Eye (tissue), 1 donor: ENCODE measurements at places on chromosomes 1 and 21.
A peak's percentile ranks its signal among the peaks of the same experiment; 100 is the strongest.

- no peak for DNase-seq
Observed at GRCh38 chr1:31013187-31013864, 52.2 kb downstream of the PUM1 start.

DNA sequence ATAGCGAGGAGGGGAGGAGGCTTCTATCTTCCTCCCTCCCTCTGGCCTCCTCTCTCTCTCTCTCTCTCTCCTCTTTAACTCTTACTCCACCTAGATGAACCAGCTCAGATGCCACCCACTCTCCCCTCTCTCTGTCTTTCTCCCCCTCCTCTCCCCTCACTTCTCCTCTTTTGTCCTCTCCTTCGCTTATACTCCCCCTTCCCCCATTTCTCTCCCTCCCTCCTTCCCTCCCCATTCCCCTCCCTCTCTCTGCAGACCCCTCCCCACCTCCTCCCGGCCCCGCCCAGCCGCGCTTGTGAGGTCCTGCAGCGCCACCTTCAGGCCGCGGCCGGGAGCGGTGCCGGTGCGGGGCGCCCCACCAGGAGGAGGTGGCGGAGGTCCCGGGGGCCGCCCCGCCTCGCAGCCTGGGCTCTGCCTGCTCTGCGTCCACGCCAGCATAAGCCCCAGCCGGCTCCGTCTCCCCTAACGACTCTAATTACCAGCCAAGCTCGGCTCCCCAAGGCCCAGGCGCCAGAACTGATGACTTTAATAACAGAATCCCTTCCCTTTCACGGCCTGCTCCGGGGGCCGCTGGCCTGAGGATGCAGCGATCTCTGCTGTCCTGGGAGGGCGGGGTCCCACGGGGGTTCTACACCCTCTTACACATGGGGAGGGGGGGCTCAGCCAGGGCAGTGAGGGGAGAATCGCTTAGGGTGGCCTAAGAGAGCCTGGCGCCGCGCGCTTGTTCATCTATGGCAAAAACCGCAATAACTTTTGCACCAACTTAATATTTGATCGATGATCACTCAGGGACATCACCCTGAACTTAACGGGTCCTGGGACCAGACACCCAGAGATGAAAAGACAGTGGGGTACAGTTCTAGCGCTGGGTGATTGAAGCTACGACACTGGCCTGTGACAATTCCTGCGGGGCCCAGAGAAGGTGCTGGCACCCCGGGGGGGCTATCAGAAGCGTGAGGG lies 637.3 kb downstream of the MATN1 start:
- DNase-seq: peak; percentile 94

- DNase-seq: no peak
Observed at GRCh38 chr1:95716097-95716496, 482.1 kb downstream of the RWDD3 start.

DNA sequence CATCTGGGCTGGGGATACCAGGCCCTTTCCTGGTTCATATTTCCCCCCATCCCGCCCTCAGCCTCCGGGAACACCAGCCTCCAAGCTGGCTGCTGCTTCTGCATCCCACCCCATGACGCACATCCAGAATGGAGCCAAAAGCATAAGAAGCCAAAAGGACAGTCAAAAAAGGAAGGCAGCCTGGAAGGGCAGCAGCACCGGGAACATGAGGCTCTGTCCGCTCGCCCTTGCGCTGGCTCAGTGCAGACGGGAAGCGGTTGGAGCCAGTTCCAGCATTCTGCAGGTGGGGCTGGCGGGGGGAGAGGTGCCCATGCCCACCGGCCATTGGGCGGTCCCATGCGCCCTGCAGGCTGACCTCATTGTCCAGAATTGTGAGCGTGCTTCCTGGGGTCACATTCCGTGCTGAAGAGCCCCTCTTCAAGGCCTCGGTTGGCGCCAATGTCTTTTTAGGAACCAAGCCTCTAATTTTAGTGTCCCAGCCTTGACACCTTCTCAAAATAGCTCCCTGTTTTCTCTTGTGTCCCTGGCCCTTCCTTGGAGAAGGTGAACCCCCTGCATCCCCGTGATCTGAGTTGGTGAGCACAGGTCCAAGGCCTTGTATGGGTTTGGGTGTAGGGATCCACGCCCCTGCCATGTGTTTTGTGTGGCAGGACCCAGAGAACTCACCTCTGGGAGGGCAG lies 28.4 kb upstream of the NPPB start:
- DNase-seq: no peak

DNA sequence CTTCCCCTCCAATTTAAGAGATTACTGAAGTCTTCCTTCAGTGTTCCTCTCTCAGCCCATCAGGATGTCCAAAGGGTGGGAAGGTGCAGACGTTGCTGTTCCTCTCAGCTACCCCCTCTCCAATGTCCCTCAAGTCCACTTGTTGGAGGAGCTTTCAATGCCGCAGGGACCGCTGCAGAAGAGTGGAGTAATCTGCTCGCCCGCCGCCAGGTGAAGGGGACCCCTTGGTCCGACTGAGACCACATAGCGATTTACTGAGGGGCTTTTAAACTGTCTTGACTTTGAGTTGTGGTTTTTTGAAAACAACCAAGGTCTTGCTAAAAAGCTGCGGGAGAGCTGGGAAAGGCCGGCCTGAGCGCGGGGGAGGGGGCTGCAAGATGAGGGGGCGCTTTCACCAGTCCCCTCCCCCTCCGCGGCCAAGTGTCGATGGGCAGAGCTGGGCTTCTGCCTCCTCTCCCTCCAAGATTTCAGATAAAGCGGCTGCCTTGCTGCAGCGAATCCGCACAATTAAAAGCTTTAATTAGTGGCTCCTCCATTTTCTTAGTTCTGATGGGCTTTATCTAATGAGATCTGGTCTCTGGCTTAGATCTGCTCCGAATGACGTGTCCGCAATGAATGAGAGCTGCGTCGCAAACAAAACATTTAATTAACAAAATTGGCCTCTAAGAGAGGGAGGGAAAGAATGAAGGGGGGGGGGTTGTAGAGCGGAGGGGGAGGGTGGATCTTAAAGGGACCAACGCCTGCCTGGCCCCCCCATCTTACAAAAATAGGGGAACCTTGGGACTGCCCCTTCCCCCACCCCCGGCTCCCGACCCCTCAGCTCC lies 5.9 kb downstream of the LMO4 start:
- DNase-seq: peak; percentile 82

- DNase-seq: no peak
Observed at GRCh38 chr1:66292944-66293343, 241.0 kb upstream of the SGIP1 start.

DNA sequence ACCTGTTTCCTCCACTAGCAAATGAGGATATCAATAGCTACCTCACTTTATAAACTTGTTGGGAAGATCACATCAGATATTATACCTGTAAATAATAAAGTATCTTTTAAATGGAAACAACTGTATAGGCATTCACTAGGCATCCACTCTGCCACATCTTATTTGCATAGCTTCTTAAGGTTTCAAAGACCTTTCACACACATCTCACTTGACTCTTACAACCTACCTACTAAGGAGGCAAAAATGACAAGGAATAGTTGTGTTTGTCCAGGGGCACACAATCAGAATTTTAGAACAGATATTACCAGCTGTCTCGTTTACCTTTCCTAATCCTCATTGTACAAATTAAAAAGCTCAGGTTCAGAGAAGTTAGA lies 51.5 kb downstream of the VANGL2 start:
- DNase-seq: no peak

GRCh38 chr1:151459331-151460046 lies at the start of gene POGZ:
TSS of gene POGZ (minus strand) at chr1:151459494. CDS start at chr1:151442204, 17,290 bp downstream.
- DNase-seq: peak; percentile 98

DNA sequence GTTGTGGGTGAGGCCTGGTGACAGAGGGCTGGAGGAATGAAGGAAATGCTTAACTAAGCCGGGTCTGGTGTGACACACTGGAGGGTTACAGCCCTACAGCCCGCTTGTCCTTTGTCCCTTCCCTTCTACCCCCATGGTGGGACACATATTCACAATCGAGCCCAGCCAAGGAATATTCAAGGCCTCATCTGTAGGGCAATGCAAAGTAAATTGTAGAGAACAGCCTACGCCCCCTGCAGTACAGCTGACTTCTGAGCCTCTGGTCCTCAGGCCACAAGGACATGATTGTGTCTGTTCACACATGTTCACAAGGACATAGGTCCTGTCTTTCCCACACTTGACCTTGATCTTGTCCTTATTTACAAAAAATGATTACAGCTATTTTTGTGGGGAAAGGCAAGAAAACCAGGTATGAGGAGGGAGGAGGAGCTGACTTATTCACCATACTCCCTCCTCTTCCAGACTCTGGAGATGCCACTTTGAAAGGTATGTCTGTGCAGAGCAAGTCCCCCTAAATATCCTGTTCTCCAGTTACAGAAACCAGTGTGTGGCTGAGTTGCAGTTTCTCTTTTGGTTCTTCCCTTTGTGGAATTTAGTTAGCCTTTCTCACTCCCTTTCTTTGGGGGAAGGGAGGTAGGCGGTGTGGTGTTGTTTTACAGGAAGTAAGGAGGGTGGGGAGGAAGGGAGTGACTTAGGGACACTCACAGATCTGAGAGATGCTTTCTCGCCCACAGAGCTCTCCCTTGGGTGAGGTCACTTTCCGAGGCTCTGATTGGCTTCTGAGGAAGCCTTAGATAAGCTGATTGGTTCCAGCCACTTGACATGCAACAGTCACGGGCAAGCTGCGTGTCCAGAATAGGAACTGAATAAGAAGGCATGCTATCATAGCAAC lies 14.6 kb downstream of the POLR3GL start:
- peak; percentile 96 for DNase-seq

DNA sequence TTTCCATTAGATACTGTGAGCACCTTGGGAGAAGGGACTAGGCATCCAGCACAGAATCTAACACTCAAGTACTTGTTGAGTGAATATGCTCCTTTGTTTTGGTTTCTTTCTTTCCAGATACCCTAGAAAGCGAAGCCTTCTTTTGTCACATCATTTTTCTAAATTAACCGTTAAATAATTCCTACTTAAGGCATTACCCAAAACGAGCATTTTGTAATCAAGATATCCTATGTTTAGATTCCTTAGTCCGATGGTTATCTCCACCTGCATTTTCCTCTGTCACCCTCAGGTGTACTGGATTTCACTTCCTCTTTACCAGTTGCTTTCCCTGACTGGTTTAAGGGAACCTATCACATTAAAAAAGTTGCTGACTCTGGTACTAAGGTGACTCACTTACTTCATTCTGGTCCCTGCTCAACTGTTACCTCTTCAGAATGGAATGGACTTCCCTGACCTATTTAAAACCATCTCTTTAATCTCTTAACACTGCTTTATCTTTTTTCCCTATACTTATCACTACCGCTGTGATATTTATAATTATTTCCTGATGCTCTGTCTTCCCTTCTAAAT lies 3.2 kb downstream of the B3GALNT2 start:
- DNase-seq: no peak

DNA sequence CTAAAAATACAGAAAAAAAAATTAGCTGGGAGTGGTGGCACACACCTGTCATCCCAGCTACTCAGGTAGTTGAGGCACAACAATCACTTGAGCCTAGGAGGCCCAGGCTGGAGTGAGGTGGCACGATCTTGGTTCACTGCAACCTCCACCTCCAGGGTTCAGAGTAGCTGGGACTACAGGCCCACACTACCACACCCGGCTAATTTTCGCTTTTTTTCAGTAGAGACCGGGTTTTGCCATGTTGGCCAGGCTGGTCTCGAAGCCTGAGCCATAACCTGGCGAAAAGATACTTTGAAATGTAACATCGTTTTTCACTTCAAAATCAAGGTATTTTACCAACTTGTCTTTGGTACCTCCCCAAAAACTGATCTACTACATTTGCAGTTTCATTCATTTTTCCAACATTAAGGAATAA lies 6.1 kb downstream of the GAS5 start:
- no peak for DNase-seq

- no peak for DNase-seq
Observed at GRCh38 chr1:41582351-41582750, 97.9 kb upstream of the EDN2 start.

DNA sequence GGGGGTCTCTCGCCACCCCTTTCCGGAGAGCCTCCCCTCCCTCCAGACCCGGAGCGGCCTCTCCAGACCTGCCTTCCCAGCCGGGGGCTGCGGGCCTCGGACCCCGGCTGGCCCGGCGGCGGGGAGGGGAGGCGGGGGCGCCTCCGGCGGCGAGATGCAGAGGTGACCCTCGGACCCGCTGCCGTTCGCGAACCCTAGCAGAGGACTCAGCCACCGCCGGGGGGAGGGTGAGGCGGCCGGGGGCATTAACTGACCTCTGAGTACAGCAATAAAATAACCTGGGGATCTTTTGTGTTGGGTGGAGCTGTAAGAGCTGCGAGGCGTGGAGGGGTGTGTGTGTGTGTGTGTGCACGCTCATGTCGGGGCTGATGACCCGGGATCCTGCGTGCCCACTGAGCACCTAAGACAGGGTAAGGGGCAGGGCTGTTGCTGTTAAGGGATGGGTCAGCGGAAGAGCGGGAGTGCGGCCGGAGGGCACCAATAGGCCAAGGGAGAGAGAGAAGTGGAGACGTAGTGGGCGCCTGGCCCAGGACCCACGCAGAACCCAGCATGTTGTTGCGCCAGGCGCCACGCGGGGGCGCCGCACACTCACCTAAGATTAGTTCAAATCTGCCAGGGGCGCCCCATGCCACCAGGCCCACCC lies 6.3 kb downstream of the HAPLN2 start:
- peak; percentile 82 for DNase-seq

DNA sequence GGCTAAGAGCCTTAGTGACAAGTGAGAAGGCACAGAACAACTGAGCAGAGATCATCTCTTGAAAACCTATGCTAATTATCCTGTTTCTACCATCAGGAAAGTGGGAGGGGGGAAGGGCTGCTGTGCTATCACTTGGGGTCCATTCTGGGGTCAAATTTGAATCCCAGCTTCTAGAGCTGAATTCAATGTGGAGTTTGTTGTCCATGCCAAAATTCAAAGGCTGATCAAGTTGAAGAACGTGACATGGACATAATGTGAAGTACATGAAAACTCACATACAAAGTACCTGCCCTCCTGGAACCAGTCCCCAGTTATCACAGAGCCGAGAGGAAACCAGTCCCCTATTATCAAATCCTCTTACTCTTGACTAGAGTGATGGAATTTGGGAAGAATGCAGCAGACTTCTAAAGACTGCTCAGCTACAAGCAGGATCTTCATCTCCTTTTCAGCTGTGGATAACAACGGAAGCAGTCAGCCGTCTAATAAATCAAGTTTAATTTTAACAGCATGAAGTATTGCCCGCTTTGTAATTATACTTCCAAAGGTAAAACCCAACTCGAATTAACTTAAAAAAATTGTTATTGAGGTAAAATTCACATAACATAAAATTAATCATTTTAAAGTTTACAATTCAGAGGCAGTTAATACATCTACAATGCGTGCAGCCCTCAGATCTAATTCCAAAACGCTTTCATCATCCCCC lies 78.3 kb downstream of the SLC45A1 start:
- DNase-seq: peak; percentile 86

GRCh38 chr1:222818171-222818570 lies 3.3 kb downstream of the DISP1 start:
- DNase-seq: no peak

- peak; percentile 45 for DNase-seq
Observed at GRCh38 chr1:75233302-75233929, 99.2 kb downstream of the LHX8 start.

- DNase-seq: peak; percentile 70
Observed at GRCh38 chr1:172359491-172359999, 60.9 kb upstream of the C1orf105 start.
